Right forelimb (tissue), 1 donor: ENCODE measurements at places on chromosomes 7 and 10.

GRCh38 chr7:90345595-90346335, 751 bp upstream of the GTPBP10 start:
- DNase-seq: peak; percentile 51

DNA sequence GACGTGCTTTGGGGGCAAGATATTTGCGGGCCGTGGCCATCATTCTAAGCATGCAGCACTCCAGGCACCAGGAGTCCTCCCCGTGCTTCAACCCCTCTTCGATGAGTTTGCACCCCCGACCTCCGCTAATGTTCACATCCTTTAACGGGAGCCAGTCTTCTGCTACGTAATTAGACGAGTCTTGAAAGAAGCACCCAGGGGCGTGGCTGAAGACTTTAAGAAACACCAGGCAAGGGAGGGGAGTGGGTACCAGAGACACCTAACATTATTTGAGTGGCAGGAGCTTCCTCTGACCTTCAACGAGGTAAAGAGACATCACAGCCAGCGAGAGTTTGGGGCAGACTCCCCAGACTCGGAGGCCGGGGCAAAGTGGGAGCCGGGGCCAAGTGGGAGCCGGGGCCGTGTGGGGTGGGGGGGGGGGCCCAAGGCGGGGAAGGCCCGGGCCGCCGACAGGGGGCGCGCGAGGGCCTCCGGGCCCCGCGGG, 31.1 kb upstream of the TOMM7 start:
- no peak for DNase-seq

- no peak for DNase-seq
Observed at GRCh38 chr10:22016046-22016705, 12.6 kb upstream of the DNAJC1 start.

DNA sequence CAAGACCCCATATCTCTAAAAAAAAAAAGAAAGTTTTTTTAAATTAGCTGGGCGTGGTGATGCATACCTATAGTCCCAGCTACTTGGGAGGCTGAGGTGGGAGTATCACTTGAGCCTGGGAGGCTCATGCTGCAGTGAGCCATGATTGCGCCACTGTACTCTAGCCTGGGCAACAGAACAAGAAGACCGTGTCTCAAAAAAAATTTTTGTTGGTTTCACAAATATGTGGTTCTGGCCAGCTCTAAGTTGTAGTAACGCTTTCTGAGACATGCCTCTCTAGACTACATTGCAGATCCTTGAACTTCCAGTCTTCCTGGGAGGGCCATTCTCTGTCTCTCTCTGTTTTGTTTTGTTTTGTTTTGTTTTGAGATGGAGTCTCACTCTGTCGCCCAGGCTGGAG, 24.6 kb upstream of the RHBDD2 start:
- DNase-seq: no peak
